Stimulated activated CD4-positive, alpha-beta T cell treated with anti-CD3 and anti-CD28 coated beads, Interleukin-15, amount 100 ng/mL, for 1 hour (primary cell): ENCODE measurements at places on chromosomes 5 and 9.

DNA sequence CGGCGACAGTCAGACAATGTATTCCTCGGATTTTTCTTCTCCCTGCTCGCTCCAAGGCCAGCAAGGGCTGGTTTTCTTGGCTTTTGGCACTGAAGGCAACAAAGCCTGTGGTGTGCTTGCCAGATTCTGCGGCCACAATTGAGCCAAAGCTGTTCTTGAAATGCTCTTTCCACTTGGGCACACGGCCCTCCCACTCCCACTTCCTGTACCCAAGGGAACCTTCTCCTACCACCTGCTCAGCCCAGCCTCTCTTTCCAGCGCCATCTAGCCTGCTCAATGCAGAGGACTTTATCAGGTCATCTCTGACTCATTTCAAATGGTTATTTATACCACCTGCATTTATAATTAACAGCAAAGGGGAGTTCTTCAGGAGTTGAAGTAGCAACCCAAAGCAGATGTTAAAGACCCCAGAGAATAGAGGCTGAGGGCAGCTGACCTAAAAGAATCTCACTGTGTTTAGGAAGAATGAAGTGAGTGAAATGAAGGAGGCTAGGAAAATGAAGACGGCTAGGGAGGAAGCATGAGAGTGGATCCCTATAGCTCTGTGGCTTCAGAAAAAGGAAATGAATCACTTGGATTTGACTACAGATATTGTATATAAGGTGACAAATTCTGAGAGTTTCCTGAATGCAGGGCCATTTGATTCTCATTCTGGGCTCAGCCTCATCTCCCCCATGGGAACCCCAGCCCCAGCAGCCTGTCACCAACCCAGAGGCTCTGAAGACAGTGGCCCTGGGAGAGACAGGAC lies 439.0 kb downstream of the ENC1 start:
- no peak for DNase-seq

DNA sequence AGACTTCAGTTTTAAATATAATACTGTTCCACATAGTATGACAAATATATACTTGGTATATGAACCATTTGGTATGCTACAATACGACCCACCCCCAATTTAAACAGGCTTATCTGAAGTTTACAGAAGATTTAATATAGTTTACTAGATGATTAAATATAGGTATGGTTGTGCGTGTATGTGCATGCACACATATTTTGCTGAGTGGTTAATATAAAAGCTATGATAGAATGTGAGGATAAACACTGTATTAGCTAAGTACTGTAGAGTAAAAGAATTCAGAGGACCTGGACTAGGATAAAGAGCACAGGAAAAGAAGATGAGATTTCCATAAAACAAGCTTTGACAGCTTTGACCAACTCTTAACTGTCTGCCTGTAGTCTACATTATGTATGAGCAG lies 356.7 kb downstream of the PDE4D start:
- no peak for DNase-seq

- no peak for DNase-seq
Observed at GRCh38 chr9:17088566-17088965, 46.3 kb upstream of the CNTLN start.

DNA sequence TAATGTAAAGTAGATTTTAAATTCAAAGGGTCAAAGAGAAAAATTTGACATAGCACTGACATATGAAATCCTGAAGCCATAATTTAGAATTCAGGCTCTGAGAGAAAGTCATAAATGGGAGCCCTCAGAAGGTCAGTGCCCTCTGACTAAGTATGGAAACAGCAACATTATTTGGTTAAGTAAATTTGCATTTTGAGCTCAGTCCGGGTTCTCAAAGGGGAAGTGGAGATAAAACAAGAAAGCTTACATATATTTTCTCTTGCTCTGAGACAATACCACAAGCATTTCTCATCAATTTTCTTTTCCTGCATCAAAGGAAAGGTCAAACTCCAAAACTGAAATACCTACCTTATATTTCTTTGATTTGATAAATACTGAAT lies 348.0 kb downstream of the SEMA5A start:
- no peak for DNase-seq

DNA sequence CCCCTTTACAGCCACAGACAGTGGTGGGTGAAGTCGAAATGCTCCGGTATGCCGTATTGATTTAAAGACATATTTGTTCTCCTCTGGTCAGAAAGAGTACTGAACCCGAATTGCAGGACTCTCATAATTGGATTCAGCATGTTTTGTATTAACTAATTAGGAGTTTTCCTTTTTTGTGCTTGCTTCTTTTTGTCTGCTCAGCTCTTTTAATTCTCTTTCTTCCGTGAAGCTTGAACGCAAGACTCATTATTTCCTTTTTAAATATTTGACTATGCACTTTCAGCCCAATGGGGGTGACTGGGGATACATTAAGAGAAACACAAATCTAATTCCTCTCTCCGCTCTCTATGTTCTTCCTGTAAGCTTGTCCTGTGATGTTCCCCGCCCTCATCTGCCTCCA lies 246.6 kb upstream of the IRX2 start:
- no peak for DNase-seq

DNA sequence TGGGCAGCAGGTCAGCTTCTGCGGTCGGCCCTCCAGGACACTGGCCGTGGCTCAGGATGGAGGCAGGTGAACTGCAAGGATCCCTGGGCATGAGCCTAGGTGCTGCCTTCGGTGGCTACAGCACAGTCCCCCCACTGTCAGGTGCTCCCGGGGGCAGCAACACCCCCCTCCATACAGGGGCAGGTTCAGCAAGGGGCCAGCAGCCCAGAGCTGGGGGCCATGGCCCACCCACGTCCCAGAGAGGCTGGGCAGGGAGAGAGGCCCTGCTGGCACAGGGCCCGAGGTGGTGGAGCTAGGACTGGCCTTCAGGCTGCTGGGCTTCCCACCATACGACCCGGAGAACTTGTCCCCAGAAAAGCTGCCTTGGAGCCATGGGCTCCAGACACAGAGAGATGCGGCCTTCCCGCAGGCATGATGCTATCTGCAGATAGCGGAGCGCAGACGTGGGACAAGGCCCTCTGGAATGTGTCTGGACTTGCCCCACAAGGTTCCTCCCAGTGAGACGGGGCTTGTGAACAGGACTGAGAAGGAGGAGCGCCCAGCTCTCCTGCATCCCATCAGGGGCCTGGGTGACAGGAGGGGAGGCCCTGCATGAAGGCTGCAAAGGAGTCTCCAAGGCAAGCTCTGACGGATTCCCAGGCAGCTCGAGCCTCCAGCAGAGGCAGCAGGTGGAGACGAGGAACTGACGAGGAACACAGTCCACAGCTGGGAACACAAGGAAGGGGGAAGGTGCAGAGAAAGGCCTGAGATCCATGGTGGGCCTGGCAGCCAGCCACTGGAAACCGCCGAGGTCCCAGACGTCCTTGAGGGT lies 111.1 kb downstream of the VAV2 start:
- DNase-seq: no peak

GRCh38 chr9:110249603-110250002 lies 6.7 kb downstream of the TXN start:
- DNase-seq: no peak
